ENCODE measurements at places on chromosomes 5 and 9.
A peak's percentile ranks its signal among the peaks of the same experiment; 100 is the strongest.

- DNase-seq, result no peak
Observed at GRCh38 chr5:166279828-166280227, 2011.6 kb upstream of the WWC1 start.

- DNase-seq, result no peak
Observed at GRCh38 chr9:11758016-11758415, 935.2 kb upstream of the TYRP1 start.

DNA sequence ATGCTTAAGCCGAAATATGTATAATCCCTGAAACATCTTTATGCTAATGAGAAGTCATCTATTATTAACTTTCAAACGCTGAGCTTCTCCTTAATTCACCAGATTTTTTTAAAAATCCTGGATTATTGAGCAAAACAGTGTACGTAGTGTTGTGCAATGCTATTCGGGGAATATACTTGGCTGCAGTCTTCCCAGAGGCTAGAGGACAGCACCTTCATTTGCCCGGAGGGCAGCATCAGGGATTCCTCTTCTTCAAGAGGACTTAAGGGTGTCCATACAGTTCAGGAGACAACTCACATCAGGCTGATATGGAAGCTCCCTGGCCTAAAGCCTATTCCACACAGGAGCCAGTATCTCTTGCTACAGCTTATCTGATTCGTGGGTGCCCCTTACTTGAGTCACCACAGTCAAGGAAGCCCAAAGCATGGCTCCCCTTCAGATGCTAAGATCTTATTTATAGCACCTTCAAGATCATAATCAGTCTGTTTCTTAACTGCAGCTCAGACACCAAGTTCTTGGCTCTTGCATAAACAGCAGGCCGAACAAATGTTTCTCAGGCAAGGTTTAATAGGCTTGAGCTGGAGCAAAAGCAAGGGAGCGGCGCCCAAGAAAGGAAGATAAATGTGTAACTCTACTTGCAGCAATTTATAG lies 29.4 kb downstream of the NUTM2F start:
- DNase-seq, result no peak

GRCh38 chr9:70578720-70579119 lies 164.3 kb upstream of the KLF9 start:
- peak; percentile 41 for DNase-seq
